ENCODE measurements at places on chromosomes 12 and 14.
A peak's percentile ranks its signal among the peaks of the same experiment; 100 is the strongest.

DNA sequence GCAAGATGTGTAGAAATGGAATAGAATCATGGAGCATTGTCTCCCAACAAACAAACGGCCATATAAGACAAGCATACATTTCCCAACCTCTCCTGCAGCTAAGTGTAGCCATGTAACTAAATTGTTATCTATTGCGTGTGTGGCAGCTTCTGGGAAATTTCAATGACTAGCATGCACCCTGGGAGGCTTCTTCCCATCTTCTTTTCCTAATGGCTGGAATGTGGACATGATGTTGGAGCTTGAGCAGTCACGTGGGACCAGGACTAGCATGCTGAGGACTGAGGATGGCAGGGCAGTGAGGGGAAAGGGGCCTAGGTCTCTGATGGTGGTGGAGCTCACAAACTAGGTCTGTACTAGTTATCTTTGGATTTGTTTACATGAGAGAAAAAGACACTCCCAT, 21.7 kb upstream of the CTDSP2 start:
- no peak for DNase-seq

- peak; percentile 31 for DNase-seq
Observed at GRCh38 chr12:108587826-108588225, 10.1 kb downstream of the TMEM119 start.

DNA sequence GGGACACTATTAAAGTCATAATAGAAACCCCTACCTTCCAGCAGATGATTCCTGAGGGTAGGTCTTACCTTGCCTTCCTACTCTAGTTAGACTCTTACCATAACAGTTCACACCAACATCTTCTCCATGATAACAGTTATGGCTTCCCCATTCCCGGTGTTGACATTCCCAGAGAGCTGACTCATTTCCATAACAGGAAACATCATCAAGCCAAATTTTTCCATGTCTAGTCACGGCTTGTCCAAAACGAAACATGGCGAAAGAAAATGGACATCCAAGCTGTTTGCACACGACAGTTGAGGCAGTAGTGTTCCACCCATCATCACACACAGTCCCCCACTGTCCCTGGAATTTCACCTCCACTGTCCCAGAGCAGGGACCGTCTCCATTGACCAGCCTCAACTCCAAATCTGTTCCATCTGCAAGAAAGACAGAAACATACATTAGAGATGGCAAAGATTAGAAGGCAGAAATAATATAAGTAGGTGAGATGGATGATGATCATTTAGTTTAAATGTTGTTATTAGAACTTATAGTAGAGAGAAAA, 10.6 kb downstream of the CD163L1 start:
- DNase-seq = no peak

GRCh38 chr12:81797100-81797499, 38.0 kb upstream of the PPFIA2 start:
- DNase-seq = no peak

DNA sequence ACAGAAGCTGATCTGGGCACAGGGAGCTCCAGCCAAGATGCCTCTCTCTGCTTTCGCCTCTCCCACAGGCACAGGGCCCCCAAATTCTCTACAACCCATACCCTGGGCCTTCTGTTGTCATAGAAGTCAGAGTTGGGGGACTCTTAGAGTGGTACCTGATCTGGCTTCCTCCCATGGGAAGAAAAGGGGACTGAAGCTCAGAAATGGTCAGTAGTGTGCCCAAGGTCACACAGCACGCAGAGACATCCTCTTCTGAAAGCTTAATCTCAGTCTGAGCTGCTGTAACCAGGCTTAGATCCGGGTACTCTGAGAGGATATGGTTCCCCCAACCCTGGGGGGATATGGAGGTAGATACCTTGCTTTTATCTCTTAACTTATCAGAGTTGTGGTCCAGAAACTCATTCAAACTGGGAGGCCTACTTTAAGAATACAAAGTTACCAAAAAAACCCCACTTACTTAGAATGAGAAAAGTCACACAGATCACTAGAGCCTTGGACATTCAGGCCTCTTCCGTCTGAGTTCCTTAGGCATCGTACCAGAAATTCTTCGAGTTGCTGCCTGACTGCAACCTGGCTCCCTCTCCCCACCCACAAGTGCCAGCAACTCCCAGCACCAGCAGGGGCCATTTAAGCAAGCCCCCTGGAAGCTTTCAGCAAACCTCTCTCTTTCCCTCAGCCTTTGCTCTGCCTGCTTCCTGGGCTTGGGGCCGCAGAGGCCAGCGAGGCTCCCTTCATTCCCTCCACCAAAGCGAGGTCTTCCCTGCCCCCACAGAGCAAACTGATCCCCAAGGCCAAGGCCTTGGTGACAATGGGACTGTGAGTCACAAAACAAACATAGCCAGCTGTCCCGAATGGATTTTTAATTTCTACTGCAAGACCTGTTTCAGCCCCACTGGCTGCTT, 13.9 kb downstream of the KRT7 start:
- no peak for DNase-seq

- no peak for DNase-seq
Observed at GRCh38 chr14:39040529-39040928, 62.5 kb downstream of the SEC23A start.
